ENCODE measurements at places on chromosomes 6 and 20.

DNA sequence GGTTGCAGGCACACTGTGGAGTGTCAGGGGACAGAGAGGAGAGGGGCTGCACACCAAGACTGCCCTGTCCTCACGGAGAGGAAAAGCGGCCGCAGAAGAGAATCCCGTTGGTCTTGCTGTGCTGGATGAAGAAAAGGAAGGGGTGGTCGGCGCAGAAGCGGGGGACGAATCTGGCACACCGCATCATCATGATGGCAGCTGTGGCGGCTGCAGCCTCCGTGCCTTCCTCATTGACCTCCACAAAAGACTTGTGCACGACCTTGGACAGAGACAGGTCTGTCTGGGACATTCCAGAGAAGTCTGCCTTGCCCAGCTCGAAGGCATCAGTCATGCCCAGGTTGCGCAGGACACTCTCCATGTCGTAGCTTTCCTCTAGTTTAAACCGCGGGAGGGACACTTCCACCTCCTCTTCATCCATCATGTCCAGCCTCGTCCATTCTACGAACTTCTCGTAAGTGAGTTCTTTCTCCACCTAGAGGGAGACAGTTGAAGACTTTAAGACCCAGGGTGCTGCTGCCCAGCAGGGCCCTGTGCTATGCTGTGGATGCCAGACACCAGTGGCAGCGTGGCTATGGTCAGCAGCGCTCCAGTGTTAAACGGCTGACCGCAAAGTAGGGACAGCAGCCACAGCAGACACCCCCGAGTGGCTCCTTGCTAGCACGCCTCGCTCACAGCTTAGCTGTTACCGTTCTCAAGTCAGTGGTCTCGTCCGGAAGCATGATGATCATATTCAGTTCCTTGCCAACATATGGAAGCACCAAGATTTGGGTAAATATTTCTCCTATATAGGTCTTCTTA is 22.9 kb downstream of the SERPINB6 start:
- no peak for DNase-seq

DNA sequence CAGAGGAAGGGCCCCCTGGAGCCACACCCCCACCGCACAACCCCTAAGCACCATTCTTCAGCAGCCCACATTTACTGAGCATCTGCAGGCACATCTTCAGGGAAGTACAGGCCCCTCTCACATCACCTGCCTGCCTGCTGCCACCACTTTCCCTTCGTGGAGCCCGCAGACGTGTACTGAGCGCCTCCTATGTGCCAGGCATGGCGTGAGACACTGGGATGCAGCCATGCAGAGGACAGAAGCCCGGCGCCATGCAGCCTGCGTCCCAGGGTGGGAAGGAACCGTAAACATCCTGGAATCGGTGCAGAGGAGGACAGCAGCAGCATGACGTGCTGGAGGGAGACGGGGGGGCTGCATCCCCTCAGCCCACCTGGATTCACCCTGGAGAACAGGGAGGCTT is 78.1 kb downstream of the GRM4 start:
- DNase-seq = no peak

DNA sequence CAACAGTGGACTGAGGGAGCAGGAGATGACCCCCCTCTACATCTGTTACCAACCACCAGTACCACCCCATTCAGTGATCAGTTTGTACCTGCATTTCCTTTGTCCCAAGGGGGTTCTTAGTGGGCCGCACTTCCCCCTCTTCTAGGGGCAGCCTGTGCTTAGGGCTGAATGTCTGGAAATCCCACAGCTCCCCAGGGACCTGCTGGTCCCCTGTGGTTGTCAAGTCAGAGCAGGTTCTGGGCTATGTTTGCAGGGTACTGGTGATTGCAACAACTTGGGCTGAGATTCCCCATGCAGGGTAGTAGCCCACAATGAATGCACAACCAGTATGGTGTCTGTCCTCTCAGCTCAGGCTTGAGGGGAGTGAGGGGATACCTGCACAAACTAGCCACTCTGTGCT is 39.7 kb upstream of the COL10A1 start:
- no peak for DNase-seq

GRCh38 chr20:1242099-1242498 is 16.3 kb downstream of the RAD21L1 start:
- no peak for DNase-seq

- no peak for DNase-seq
Measured at GRCh38 chr6:161238500-161238899, 35.4 kb downstream of the AGPAT4 start.

DNA sequence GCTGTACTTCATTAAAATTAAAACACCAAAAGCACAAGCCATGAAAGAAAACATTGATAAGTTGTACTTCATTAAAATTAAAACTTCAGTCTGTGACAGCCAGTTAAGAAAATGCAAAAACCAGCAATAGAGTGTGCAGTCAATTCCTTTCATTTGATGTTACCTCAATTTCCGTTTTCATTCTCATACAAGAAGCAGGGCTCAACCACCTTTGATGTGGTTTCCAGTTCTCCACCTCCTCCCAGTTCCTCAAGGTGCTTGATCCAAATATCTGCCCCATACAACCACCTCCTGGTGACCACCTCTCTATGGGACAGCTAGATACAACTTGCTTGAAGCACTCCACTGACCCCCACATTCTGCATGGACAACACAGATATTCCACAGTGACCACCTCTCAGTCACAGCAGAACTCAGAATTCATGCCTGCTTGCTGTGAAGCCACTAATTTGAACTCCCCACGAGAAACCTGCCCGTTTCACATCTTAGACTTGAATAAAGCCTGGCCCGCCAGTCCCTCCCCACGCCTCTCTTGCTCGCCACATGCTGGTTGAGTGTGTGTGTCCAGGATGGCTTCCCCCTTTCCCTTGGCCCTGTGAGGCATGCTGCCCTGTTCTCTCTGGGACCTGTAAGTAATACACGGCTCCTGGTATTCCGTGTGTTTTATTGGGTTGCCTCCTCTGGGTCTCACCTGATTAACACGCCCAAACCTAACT is 66.1 kb downstream of the FAM50B start:
- no peak for DNase-seq

GRCh38 chr20:51438136-51438535 is 104.4 kb downstream of the NFATC2 start:
- DNase-seq = no peak

GRCh38 chr6:101088594-101088993 is 207.5 kb upstream of the ASCC3 start:
- DNase-seq = no peak

GRCh38 chr20:33863440-33864323 is 52.5 kb downstream of the CHMP4B start:
- DNase-seq = no peak

GRCh38 chr20:58723628-58723984 is 31.0 kb downstream of the NPEPL1 start:
- DNase-seq = no peak

DNA sequence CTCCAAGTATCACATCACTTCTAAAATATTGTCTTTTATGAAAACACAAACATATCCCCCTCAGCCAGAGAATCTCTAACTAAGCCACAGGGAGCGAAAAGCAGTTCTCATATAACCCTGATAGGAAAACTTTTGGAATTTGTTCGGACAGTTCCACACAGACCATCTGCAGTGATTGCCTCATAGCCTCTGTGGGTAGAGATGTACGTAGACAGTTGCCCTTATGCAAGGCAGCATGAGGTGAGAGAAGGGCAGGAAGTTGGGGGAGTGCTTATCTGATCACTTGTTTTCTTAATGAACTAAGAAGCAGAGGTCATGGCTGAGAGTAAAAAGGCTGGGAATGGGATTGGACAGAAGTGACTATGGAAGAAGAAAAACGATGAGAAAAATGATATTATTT is 39.6 kb downstream of the SLC23A2 start:
- peak; percentile 56 for DNase-seq

DNA sequence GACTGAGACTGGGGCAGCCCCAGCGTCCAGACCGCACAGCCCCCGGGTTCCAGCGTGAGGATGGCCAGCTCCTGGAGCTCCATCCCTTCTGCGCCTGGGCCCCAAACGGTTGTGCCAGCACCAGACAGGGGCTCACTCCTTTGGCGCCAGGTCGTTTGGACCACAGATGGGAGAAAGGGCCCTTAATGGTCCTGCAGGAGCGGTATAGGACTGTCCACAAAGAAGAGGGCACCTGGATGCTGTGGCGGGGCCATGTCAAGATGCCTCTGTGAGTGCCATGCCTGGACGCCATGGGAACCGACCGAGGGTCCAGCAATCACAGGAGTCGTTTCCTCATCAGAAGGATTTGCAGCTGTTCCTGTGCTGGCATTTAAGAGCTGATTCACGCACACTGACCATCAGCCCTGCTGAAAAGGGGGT is 82.7 kb downstream of the DLL1 start:
- DNase-seq = no peak

DNA sequence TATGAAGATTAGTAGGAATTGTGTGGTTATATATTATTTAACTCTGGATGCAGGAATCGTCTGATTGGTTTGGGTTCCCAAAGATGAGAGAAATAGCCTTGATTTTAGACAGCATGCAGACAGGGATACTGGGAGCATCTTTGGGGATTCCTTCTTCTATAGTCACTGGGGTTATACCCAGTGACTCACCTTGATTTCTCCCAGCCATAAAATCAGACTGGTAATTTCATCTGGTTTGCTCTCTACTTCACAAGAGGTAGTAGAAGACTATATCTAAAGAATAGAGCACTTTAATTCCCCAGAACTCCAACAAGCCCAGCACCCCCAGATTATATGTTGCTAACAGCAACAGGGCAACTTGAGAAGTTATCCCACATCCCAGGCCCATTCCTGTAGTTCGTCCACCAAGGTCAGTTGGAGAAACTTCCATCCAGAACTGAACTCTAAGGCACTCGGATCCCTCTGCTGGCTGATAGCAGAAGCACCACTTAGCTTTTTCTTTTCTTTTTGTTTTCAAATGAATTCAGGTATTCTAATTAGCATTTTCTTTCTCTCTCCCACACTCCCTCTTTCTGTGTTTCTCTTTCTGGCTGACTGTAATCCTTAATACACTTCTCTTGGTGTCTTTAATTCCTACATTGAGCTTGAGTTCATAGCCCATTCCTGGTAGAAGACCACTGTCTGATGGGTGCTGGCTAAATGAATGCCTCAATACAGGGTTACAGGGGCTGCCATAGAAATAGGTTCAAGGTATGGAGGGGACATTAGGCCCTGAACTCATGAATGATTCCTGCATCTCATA is 20.4 kb upstream of the EFHC1 start:
- DNase-seq = peak; percentile 69

DNA sequence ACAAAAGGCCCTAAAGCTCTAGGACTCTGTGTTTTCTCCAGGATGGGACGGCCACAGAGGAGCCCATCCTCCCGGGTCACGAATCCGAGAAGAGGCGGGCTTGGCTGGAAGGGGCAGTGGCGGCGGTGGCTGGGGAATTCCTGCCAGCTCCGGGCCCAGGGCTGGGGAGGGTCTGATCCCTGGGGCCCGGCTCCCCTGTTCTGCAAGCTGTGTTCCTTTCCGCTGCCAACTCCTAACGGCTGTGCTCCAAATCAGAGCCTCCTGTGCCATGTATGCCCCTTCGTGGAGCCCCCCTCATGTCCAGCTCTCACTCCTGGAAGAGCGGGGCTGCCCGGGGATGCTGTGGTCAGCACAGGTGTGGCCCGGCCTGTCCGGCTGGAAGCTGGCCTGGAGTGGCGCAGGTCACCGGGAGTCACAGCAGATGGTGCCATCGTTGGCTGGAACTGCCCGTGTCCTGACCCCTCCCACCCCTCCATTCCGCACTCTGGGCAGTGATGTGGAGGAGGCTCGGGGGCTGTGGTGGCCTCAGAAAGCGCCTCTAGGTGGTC is 88.2 kb upstream of the MPC1 start:
- DNase-seq = no peak

DNA sequence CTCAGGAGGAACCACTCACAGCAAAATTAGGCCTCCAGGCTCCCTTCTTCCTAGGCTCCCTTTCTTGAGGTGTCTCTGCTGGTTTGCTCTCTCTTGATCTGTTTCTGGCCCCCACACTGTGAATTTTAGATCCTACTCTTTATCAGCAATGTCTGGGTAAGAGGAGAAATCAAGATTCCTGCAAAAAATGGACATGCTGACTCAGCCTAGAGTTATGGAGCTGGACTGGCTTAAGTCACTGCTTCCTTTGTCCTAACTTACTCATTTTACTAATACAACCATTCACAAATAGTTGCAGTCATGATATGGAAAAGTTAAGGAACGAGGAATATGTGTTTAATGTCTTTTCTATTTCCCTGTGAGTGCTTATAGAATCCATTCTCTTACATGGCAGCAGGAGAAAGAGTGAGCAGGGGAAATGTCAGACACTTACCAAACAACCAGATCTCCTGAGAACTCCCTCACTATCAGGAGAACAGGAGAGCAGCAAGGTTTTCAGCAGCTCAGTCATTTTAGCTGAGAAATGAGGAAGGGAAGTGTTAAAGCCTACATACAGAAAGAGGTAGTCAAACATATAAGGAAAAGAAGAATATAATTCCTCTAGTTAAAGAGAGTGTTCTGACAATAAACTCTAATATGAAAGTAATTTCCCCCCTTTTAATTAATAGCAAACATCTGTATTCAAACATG is 160.8 kb downstream of the PDE7B start:
- peak; percentile 23 for DNase-seq

DNA sequence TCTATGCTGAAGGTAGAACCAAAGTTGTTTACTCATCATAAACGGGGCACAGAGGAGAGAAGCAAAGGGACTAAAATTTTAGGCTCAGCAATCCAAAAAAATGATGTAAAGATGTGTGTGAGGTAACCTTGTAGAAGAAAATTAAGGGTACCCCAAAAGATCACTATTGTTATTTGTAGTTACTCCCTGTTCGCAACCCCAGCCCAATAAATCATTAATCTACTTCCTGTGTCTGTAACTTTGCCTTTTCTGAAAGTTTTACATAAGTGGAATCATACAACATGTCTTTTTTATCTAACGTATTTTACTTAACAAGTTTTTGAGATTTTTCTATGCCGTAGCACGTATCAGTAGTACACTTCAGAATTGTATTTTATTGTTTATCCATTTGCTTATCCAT is 1114.8 kb upstream of the GJE1 start:
- DNase-seq = no peak

DNA sequence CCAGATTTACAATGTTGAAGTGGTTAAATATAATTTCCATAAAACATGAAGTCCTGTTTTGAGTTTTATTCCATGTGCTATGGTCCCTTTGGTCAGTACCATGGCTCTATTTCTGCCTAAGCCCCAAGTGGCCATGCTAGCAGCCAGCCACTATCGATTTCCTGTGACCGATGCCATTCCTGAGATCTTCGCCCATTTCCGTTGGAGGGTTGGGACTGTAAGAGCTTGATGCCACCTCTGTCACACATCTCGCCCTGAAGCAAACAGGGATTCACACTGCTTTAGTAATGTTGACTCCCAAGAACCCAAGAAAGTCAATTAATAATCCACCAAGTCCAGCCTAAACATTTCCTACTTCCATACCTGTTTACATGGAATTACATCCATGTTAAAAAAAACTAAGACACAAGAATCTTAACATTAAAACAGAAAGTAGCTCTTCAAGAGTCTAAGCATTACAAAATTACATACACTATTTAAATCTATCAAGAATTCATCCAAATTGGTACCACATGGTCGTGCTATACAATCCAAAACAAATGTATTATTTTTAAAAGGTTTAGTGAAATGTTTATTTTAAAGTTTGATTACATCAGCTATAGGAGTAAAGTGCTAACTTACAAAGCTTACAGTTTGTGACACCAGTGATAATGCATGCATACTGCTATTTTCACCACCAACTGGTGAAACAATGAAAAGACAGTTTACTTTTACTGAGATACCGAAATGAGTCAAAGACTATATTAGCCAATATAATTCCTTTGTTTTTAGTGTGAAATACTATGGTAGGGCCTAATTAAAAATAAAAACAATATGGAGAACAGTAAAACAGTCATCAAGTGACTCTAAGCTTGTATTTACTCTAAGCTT is 2.5 kb downstream of the RBM39 start:
- DNase-seq = no peak

Data from kidney glomerular epithelial cell (primary cell).